ENCODE measurements at places on chromosomes 2 and 18.

- DNase-seq = peak; percentile 70
Measured at GRCh38 chr2:106095478-106096298, 98.4 kb downstream of the UXS1 start.

DNA sequence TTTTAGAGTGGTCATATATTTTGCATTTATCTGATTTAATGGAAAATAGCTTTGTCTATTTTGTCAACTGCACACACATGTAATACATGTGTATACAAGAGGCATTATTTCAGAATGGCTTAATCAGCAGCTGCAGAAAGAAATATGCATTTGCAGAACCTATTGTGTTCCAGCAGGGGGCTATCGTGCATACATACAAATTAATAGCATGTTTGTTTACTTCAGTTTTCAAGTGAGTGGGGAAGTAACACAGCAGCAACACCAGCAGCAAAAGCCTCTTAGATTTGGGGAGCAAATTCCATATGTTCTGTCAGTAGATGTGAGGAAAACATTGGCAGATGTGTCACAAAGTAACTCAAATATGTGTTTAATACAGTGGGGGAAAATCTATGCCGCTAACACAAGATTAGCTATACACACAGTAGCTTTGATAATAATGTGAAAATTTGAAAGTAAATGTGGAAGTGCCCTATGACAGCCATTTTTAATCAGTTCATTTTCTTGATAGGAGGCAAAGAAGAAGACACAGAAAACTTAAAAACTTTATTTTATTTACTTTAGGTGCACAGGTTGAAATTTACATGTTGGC is 218.1 kb downstream of the WDR7 start:
- DNase-seq = no peak

GRCh38 chr2:196486146-196486545 is 153.4 kb upstream of the CCDC150 start:
- no peak for DNase-seq

- no peak for DNase-seq
Measured at GRCh38 chr2:26268213-26268612, 23.5 kb downstream of the HADHB start.

DNA sequence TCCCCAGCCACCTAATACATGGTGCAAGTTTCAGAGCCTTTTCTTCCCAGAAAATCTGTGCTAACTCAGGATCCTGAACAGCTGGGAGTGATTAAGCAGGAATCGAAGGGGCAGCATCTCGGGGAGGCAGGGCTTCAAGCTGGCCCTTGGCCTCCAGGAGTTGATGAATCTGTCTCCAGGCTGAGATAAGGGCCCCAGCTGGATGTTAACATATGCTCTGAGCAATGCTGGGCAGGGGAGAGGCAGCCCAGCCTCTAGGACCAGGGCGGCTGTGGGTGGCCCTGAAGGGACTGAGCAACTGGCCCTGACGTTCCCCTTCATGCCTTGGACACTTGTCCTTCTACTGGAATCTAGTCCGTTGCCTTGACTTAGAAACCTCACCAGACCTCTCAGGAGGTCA is 84.1 kb upstream of the EPC2 start:
- DNase-seq = no peak

DNA sequence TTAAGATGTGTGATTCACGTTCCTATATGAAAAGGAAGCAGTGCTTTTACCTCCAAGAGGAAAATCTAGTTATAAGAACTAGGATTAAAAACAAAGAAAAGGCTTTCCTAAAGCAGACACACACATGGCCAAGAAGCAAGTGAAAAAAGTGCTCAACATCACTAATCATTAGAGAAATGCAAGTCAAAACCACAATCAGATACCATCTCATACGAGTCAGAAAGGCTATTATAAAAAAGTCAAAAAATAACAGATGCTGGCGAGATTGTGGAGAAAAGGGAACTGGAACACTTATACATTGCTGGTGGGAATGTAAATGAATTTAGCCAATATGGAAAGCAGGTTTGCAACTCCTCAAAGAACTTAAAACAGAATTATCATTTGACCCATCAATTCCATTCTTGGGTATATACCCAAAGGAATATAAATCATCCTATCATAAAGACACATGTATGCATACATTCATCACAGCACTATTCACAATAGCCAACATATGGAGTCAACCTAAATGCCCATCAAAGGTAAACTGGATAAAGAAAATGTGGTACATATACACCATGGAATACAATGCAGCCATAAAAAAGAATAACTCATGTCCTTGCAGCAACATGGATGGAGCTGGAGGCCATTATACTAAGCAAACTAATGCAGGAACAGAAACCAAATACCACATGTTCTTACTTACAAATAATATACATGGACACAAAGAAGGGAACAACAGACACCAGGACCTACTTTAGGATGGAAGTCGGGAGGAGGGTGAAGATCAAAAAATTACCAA is 285.3 kb downstream of the RAD51AP2 start:
- no peak for DNase-seq

GRCh38 chr2:21317131-21317530 is 193.4 kb downstream of the TDRD15 start:
- DNase-seq = no peak

DNA sequence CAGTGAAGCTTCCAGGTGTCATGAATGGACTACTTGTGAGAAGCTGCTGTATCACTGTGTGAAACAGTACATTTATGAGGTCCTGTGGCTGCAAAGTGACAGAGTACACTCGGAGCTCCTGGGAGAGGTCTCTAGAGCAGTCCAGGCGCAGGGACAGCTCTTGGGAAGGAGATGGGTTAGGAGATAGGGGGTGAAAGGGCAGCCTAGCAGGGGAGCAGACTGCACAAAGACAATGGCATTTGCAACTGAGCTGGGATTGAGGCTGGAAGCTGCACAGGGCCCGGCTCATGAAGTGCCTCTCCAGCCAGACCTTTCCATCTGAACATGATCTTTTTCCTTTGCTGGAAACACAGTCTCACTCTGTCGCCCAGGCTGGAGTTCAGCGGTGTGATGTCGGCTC is 83.6 kb downstream of the RHOB start:
- DNase-seq = no peak

DNA sequence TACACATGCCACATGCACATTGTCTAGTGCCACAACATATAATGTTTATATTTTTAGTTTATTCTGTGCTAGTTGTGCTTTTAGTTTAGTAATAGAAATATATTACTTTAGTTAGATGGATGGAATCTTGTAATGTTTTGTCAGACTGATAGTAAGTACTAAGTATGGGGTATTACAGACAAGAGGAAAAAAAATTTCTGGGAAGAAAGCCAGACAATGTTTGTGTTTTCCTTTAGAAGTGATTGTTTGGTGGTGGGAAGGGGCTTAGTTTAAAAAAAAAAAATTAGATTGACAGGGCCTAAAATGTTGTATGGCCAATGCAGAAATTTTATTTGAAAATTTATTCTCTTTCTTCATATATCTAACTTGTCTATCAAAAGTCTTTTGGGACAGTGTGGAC is 37.8 kb downstream of the ACVR2A start:
- no peak for DNase-seq

DNA sequence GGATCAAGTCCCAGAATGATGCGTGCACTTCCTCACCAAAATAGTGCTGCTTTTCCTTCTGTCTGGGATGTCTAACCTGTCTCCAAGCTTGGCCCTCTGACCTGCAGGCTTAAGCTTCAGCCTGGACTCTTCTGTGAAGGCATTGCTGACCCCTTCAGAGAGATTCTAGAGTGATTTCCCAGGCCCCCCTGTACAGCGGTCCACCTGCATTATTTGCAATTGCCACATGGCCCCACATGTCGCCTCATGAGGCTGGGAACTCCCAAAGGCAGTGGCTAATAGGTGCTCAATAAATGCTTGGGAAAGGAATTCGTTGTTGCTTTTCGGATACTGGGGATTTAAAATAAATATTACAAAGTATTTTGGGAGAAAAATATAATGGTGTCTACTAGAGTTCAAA is 32.3 kb upstream of the MEP1B start:
- DNase-seq = no peak

DNA sequence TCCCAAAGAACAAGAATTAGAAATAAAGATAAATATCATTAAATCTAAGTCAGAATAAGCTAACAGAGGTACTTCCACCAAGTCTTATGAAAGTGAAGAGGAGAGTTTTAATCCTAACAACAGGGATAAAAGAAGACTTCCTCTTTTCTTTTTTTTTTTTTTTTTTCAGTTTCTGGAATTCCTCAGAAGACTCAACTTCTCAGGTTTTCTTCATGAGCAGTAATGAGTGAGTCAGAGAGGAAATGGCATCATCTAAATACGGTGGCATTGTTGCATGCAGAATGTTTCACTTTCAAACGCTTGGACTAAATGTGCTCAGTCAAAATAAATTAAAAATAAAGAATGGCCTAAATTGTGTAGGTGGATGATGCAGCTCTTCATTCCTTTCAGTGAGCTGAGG is 45.6 kb upstream of the ARHGAP15 start:
- DNase-seq = no peak

- no peak for DNase-seq
Measured at GRCh38 chr2:19899985-19900930, 1.5 kb downstream of the TTC32 start.

DNA sequence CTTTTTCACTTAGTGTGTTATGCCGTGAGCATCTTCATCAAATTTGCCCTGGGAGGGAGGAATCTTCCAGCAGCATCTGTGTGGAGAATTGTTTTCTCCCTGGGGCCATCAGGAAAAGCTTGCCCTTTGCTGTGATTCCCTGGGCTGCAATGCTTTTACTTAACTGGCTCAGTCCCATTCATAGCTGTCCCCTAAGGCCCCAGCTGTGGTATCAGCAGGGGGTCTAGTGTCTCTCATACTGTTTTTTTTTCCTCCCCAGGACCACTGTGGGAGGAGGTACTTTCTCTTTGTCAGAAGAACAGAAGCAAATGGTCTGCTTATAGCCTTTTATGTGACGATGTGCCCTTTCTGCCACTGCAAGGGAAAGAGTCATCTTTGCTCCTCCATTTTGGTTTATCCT is 176.8 kb upstream of the CELF4 start:
- DNase-seq = no peak

- no peak for DNase-seq
Measured at GRCh38 chr18:29004921-29005320, 828.0 kb upstream of the CDH2 start.

DNA sequence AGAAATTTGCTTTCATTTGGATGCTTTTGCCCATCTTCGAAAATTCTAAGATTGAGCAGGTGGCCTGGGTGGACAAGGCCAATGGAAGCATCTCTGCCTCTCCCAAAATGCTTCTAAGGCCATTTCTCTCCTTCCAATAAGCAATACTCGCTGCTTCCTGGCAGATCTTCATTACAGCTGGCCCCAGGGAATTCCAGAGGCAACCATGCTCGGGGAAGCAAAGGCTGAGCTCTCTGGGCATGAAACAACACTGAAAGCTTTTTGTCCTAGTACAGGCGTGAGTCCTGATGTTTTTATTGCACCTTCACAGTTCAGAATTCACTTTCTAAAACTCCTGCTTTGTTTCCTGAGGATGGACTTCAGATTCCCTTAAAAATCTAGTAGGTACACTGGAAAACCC is 11.8 kb upstream of the NEDD4L start:
- no peak for DNase-seq

- no peak for DNase-seq
Measured at GRCh38 chr2:72828840-72829507, 3.1 kb upstream of the EXOC6B start.

- no peak for DNase-seq
Measured at GRCh38 chr2:173909846-173910245, 55.3 kb downstream of the SP3 start.

- DNase-seq = no peak
Measured at GRCh38 chr2:29189052-29189451, 73.8 kb downstream of the CLIP4 start.

- no peak for DNase-seq
Measured at GRCh38 chr2:136253288-136254004, 135.5 kb upstream of the CXCR4 start.

GRCh38 chr18:48943333-48943732 is 7.4 kb downstream of the SMAD7 start:
- no peak for DNase-seq

GRCh38 chr2:50431958-50432650 is 599.8 kb downstream of the NRXN1 start:
- no peak for DNase-seq

GRCh38 chr2:198106621-198107385 is 302.4 kb downstream of the PLCL1 start:
- no peak for DNase-seq

- DNase-seq = no peak
Measured at GRCh38 chr2:237701033-237701858, 73.9 kb downstream of the LRRFIP1 start.

- no peak for DNase-seq
Measured at GRCh38 chr2:75007819-75008218, 49.4 kb downstream of the POLE4 start.

DNA sequence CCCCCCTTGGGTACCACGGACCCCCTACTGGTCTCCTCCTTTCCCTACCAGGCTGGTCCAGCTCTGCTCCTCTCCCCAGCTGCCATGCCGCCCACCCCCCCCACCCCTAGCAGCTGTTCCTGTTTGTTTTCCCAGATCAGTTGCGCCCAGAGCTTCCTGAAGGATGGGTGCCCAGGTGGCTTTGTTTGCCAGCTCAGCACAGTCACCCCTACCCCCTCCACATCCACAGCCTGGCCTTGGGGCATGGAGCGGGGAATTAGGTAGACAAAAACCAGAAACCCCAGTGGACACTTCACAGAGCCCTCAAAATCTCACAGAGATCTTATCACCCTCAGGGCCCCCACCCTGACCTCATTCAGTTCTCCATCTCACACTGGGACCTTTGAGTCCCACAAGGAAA is 3.7 kb upstream of the CRYBA2 start:
- DNase-seq = no peak

DNA sequence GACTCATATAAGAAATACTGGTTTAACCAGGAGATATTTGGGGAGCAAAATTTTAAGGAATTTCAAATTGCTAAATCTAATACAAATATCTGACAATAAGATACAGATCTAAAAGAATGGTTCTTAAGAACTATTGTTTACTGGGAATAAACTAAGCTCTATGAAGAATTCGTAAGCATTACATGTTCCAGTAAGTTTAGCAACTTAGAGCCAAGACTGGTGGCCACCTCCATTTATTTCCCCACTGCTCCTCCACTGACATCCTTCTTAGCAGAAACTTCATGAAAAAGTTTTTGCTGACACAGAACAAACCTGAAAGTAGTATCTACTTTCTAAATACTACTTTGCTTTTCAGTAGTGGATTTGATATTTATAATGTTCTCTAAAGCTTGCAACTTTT is 83.0 kb downstream of the ACSL3 start:
- DNase-seq = no peak

GRCh38 chr18:75638223-75638775 is 210.8 kb upstream of the SMIM21 start:
- DNase-seq = no peak

GRCh38 chr18:4831127-4831526 is 365.9 kb downstream of the AKAIN1 start:
- no peak for DNase-seq

- no peak for DNase-seq
Measured at GRCh38 chr2:27792759-27793158, 21.2 kb downstream of the MRPL33 start.

GRCh38 chr2:54634564-54635511 is 88.6 kb upstream of the EML6 start:
- no peak for DNase-seq
